ENCODE measurements at places on chromosomes 16 and 17.
A peak's percentile ranks its signal among the peaks of the same experiment; 100 is the strongest.

DNA sequence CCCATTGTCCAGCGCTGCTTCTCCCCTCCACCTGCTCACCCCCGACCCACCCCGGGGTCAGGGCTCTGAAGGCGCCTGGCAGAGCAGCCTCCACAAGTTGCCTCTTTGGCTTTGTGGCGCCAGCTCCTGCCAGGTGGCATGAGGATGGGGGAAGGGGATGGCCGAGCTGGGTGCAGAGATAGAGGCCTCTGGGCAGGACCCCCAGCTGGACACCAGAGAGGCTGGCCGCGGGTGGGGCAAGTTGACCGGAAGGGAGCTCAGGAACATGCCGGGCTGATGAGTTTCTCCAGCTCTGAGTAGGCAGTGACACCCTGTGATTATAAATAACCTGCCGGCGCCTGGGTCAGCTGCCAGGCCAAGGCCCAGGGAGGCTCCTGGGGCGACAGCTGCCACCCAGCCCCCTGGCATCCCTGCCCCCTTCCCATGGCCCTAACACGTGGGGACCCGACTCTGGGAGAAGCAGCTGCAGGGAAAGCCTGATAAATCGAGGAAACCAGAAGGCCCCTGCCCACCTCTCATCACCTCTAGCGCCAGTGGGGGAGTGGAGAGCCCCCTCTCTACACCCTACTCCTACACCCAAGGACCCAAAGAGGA is 729 bp downstream of the P2RX5 start:
- no peak for DNase-seq

DNA sequence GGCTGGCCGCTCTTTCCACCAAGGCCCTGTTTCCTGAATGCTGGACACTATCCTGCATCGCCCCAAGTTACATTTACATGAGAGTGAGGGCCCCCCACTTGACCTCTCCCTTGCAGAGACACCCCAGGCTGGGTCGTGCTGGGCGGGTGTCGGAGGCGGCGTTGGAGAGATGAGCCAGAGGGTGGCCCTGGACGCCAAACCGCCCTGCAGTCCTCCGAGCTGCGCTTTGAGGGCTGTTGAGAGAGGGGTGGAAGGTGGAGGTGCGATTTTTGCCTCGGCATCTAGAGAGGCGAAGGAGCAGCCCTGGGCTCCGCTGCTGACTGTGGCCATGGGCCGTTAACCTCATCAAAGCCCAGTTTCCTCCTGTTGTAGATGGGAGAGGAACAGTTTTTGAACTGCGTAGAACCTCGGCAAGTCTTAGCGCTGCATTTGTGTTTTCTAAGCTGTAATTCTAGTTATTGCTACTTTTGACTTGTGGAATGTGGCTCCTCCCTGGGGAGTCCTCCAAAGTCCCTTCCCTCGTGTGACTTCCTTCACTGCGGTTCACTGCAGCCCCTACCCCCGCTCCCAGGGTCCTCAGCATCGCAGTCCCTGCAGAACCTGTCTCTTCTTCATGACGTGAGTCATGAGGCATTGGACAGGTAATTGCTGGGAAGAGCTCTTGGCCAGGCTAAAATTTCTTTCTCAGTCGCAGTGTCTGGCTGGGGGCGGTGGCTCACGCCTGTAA is 986 bp upstream of the ELOB start:
- DNase-seq, result peak; percentile 26

- DNase-seq, result peak; percentile 88
Measured at GRCh38 chr17:69501591-69502468, 87.3 kb downstream of the MAP2K6 start.

DNA sequence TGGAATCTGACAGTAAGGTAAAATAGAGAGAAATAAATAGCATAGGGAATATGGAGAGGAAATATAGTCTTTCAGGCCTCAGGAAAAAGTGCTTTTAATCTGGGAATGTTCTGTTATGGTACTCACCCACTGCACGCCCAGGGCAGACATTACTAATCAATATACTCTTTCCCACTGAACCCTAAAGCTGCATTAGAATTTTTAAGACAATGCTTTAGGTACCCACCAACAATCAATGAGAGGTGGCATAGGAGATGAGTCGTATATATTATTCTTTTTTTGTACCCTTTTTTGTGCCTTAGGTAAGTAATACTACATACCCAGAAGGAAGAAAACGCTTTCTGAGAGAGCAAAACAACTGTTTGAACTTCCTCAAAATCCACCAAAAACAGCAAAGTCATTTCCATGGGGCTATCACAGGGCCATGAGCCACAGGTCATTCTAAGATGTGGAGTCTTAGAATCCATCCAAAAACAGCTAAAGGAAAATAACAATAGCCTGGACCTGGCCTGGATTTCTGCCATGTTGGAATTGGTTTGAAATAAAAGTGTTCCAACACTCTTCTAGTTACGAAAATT is 542.1 kb downstream of the XYLT1 start:
- DNase-seq, result no peak

DNA sequence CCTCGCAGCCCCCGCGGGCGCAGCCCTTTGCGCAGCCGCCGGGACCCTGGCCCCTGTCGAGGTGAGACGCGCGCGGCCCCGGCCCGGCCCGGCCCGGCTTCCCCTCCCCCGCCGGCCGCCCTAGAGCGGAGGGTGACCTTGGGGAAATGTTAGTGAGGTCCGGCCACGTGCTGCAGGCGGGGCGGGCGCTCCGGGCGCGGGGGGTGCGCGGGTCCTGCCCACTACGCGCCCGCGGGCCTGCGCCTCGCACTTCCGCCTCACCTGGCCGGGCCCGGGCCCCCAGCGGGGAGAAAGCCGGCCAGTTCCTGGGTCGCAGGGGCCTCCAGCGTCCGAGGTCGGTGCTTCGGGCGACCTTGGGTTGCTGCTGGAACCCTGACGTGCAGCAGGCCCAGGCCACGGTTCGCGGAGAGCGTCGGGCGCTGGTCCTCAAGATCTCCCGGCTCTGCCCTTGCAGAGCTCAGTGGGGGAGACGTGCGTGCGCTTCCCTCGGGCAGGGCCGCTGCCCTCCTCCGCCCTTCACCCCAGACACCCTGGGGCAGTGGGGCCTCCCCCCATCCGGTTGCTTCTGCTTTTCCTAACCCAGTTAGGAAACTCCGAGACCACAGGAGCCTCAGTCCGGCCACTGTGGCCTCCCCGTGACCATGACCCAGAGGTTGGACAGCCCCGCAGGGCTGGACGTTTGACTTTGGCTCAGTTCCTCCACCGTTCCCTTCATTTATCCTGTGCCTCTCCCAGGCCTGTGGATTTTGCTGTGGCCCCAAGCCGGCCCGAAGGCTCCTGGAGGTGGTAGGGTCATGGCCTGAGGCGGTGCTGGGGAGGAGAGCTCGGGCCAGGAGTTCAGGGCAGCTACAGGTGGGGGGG is 791 bp downstream of the MCRIP2 start:
- peak; percentile 33 for DNase-seq

DNA sequence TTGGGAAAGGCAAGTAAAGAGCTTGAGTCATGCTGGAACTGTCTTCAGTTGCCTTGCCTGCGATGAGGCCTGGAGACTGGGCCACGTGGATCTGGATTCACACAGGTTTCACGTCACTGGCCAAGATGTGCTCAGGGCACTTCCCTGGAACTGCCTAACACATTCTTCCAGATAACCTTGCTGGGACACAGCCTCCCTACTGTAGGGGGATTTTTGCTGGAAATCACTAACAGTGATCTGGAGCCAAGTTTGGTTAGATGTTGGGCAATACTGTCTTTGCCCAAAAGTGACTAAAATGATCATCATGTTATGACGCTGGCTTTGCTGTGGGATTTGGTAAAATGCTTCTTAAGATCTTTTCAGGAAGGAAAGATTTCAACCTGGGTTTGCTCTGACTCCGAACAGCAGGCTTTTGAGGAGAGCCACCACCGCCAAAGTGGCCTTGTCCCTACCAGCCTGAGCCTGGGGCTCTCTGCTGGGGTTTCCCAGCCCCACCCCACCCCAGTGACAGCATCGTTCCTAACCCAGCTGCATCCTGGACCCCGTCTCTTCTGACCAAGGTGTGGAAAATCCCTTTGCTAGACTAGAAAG is 14.7 kb downstream of the C1QTNF1 start:
- DNase-seq, result peak; percentile 93

DNA sequence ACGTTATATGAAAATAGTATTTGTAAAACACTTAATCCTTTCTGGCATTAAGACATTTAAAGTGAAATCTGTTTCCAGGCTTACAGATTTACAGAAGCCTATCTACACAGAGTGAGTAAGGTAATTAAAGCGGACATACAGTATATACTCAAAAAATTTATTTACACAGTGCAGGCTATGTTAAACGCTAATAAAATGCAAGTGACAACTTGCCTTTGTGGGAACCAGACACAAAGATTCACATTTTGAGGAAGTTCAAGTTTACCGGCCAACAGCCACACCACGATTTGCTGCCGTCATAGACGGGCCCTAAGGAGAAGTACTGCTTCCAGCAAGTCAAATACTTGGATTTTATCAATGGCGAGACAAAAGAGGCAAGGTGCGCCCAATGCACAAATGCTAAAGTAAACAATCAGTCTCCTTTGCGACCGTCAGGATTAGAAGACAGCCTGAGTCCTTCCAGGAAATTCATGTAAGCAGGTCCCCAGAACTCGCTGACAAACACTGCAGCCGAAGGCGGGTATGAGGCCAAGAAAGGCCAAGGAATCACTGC is 801 bp downstream of the VPS35 start:
- DNase-seq, result peak; percentile 43

- peak; percentile 56 for DNase-seq
Measured at GRCh38 chr16:73154063-73154870, 106.3 kb upstream of the ZFHX3 start.

DNA sequence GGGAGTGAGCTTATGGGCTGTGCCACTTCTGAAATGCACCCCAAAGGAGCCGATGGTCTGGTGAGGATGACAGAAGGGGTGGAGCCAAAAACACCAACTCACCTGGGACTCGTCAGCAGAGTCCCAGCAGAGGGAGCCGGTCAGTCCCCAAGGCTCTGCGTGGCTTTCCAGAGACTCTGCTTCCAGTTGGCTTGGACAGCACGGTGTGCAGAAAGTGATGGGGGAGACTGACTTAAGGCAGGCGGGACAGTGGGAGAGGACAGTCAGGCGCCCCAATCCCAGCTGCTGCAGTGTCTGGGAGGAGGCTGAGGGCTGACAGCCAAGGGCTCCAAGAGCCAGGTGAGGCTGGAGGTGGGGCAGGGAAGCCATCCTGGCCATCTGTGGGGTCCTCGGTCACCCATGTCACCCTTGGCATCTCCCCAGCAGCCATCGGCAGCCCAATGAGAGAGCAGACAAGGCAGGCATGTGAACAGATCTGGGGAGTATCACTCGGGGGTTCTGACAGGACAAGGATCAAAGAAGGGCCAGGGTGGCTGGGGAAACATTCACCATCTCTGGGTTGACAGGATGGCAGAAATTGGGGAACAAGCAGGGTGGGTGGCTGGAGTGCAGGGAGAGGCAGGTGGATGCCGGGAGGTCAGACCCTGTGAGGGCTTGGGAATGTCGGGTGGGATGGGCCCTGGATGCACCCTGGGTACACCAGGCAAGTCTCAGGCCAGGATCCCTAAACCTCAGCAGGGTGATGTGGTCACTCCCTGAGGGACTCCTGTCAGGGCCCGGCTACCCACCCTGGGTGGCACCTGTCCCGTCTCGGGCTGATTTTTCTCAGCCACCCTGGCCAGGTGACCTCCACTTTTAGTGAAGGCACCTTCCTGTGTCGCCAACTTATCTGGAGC is 8.9 kb upstream of the KRTAP17-1 start:
- peak; percentile 9 for DNase-seq

DNA sequence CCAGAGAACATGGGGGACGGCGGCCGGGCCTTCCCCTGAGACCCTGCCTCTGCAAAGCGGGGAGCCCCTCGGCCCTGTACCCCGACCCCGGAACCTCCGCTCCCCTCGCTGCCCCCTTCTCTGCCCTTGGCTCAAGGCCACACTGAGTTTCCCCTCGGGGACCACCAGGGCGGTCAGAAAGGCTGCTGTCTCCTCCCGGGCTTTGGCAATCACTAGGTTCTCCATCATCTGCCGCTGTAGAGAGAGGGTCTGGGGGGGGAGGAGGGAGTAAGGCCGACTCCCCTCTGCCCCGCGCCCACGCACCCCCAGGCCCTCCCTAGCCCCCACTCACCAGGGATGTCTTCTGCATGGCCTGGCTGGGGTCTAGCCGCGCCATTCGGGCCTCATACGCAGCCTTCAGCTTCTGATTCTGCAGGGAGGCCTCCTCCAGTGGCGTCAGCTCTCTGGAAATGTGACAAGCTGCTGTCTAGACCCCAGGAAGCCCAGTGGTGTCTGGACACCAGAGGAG is 8.4 kb downstream of the VPS9D1 start:
- DNase-seq, result peak; percentile 49

GRCh38 chr17:8056232-8056975 is 17.5 kb downstream of the ALOX15B start:
- DNase-seq, result peak; percentile 98

DNA sequence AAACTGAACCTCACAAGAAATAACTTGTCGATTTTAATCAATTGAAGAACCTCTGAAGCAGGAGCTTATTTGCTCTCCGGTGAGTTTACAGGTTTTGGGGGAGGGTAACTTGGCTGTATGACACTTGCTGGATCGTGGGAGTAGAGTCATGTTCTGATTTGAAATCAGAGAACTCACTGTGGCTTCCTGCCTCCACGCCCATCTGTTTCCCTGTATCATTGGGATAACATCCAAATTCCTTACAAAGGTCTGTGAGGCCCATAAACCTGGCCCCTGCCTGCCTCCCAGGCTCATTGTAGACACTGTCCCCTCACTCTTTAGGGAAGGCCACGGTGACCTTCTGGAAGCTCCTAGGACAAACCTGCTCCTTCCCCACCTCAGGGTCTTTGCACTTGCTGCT is 48.3 kb downstream of the C17orf67 start:
- peak; percentile 40 for DNase-seq

GRCh38 chr16:27773344-27773743 is 223.4 kb downstream of the KATNIP start:
- DNase-seq, result no peak
